ENCODE measurements at places on chromosomes 13 and 19.

- no peak for DNase-seq
These were observed 134.4 kb upstream of the TSC22D1 start for GRCh38 chr13:44710576-44710975.

DNA sequence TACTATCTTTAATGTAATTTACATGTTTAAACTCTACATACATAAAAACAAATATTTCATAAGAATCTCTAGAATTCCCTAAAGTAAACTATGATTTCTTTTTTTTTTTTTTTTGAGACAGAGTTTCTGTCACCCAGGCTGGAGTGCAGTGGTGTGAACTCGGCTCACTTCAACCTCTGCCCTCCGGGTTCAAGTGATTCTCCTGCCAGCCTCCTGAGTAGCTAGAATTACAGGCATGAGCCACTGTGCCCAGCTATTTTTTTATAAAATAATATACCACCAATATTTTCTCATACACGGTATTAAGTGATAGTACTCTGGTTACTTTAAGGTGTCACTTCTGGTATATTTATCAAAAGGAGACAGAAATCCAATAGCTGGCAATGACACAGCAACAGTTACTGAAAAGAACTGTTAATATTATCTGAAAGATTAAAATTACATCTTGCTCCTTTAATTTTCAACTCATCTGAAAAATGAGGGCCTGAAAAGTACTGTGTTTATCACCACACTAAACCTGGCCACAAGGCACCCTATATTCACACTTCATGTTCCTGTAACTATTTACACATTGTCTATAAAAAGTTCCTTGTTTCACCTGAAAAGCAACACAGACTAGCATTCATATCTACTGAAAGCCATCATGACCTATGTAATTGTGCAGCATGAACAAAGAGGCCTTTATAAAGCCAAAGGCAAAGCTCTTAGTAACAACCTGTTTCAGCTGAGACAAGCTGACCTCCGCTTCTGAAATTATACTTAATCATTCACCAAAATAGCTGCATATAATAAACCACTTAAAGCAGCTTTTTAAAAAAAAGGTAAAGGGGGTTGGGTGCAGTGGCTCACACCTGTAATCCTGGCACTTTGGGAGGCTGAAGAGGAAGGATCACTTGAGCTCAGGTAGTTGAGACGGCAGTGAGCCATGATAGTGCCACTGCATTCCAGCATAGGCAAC is 106.1 kb downstream of the SLC25A15 start:
- DNase-seq: peak; percentile 4

DNA sequence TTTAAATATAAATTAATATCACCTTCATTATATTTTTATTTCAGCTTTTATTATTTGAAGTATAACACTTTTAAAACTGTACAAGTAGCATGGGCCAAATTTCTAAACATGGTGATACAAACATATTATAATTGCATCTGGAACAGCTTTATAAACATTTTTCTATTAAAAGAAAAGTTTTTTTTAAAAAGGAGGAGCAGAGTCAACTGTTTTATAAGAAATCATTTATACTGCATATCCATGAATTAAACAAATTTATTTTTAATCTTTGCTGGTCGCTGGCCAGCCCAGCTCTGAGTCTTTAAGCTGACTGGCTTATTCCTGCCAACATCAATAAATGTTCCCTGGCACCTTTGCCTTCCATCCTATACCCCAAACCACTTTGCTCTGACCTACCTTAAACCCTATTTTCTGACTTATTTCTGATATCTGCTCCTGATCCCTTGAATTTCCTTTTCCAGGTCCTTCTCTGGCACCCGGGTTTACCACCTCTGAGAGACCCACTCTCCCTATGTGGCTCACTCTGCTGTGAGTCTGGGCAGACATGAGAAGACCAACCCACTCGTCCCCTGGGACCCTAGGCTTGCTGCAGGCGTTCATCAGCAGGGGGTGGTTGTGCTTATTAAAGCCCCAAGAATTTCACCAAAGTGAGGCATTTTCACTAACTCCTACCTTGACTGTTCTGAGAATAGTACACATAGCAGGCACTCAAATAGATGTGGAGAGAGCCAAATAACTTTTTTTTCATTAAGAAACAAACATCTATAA is 220.3 kb downstream of the KLF12 start:
- no peak for DNase-seq

- no peak for DNase-seq
These were observed 14.4 kb downstream of the LONP1 start for GRCh38 chr19:5705552-5705951.

GRCh38 chr13:102940143-102940542 is 94.3 kb downstream of the ERCC5 start:
- no peak for DNase-seq

DNA sequence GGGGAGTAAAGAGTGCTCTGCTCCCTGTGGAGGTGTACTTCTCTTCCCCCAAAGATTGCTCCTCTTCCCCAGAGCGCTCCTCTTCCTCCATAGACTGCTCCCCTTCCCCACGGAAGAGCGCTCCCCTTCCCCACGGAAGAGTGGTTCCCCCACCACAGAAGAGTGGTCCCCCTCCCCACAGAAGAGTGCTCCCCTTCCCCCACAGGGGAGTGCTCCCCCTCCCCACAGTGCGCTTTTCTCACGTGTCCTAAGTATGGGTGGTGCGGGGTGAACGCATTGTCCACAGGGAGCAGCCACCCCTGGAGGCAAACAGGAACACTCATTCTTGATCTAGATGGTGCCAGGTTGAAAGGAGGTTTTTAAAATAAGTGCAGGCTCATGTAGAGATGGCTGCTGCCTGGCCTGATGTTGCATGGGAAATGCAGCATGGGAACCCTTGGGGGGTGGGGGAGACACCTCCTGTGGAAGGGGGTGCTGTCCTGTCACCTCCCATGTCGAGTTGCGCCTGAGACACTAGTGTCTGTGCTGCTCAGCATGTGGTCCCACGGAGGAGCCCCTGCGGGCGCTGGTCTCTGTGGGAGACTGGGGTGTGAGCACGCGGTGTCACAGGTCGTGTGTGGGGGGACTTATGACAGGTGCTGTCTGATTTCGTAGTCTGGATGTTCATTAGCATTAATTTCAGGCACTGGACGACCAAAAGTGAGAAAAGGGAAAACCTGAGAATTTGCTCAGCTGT is 52.2 kb downstream of the ATP11A start:
- no peak for DNase-seq

DNA sequence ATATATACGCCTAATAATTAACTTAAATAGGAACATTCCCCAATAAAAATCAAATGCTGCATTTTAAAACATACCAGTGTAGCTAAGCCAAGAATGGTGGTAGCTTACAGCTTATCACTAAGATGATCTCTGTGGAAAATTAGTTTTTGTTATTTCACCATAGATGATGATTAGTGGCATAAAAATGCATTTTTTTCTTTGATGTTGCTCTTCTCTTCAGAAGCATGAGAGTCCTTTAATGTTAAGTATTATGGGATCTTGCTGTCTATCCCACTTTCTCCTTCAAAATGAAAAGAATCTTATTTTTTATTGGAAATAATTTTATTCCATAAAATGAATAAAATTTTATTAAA is 731.0 kb downstream of the SLITRK1 start:
- DNase-seq: no peak

DNA sequence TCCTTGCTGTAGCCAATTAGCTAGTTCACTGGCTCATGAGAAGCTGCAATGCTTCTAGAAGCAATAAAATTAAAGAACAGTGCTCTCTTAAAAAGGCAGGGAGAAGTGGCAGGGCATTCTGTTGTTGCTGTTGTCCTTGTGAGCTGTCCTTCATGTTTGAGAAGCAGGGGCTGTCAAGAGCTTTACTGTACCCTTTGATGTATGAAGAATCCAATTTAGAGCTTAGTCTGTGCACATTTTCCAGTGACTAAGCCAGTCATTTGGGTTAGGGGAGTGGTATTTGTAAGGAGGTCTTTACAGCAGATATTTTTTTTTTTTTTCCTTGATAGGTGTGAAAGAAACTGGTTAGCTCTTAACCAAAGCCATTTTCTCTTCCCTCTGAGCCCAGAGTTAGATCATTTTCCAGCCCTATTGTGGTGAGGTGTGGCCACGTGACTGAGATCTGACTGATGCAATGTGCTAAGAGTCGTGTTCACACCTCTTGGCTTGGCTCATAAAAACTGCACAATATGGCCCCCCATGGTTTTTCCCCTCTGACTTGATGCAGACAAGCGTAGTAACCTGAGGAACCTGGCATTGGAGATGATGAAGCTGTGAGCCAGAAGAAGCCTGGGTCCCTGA is 309.6 kb upstream of the TMTC4 start:
- DNase-seq: no peak

DNA sequence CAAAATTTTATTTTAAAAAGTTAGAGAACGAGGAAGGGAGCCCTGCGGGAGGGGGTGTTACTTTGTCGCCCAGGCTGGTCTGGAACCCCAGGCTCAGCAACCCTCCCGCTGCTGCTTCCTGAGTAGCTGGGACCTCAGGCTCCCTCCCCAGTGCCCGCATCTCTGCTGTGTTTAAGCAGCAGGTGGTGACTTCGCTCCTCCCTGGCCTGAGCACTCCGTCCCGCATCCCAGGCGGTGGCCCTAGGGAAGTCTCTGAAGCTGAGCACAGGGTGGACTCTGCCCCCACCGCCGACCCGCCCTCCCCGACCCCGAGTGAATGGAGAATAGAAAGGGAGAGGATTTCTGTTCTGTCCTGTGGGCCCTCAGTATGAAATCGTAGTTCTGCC is 30.5 kb downstream of the ZNF701 start:
- no peak for DNase-seq

GRCh38 chr13:99119656-99120055 is 81.0 kb upstream of the UBAC2 start:
- DNase-seq: no peak

Measured in keratinocyte (primary cell).